ENCODE measurements at places on chromosomes 7 and 10.

DNA sequence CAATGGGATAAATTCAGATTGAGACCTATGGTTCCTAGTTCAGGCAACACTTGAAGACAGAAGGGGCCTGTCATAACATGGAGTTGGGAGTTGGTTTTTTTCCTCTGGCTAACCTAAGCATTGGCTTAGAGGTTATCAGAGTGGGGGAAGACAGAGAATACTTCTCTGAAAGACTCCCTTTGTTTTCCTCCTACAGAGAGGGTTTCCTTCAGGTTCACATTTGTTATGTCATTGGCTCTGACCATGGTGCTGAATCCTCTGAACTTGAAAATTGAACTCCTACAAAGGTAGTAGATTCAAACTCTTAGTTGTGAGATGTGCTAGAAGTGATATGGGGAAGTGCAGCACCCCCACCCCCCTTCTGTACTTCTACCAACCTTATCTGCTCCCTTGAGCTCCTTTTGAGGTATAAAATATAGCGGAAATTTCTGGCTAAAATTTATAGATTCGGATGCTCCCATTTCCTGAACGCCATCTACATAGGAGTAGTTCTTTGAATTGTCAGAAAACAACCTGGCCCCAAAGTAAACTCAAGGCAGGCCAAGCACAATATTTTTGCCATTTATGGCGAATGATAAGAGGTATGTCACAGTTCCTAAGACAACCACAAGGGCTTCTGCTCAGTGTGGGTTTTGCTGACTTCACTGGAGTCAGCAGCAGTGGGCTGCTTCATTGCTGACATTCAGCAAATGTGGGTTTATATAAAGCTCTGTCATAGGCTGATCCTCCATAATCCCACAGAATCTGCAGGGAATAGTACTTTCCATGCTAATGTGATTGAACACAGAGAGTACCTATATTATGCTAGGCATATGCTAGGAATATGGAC lies 131.6 kb upstream of the KLF14 start:
- DNase-seq: no peak

- DNase-seq: no peak
These were observed 98.7 kb downstream of the HTR5A start for GRCh38 chr7:155168597-155169480.

DNA sequence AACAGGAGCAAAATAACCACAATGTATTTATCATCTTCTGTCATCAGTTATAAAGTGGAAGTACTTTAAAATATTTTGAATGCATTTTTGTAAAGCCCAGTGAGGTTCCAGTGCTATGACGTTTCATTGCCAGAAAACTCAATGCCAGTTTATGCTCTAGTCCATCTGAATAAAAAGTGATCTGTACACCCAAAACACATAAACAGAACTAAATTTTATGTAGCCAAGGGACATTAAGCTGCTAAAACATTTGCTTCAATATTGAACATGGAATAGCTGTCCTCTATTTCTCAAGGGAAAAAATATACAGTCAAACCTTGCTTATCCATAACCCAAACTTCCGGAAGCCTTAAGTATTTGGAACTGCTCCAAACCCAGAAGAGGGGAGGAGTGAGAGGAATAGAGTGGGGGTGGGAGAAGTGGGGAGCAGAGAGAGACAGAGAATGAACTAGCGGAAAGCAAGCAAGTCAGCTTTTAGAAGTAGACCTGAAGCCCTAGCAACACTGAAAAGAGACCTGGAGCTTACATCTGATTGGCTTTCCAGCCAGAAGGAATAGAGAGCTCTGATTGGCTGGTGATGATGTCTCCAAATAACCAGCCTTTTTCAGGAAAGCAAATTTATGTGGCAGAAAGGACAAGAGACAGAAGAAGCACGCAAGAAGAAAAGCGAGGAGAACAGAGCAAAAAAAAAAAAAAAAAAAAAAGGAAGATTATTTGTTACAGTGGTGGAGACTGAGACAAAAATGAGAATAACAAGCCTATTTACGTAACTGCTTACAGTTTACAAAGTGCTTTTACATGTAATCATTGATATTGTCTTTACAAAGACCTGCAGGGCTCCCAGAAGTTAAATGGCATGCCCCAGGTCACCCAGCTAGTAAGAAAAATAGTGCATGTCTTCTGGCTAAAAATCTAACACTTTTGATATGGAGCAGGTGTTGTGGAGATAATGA lies 196.0 kb downstream of the RNLS start:
- peak; percentile 53 for DNase-seq

DNA sequence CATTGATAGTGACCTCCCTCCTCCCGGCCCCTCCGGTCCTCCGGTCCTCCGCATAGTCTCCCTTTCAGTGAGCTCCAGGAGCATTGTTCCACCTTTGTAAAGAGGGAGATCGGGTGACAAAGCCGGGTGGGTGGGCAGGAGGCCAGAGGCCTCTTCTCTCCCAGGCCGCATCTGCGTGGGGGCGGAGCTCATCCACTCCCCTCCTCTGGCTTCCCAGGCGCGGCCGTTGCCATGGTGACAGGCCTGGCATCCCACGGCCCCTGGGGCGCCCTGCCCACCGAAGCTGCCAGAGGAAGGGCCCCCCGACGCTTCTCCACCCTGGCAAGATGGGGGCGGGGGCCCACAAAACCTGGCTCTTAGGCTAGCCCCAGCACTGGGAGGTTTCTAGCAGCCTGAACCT lies 4.4 kb upstream of the FZD9 start:
- DNase-seq: no peak

DNA sequence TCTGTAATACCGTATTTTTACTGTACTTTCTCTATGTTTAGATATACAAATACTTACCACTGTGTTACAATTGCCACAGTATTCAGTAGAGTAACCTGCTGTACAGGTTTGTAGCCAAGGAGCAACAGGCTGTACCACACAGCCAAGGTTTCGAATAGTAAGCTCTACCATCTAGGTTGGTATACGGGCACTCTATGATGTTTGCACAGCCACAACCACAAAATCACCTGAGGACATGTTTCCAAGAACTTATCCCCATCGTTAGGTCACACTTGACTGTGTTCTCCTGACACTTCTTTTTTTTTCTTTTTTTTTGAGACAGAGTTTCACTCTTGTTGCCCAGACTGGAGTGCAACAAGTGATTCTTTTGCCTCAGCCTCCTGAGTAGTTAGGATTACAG lies 134.6 kb upstream of the TRIM24 start:
- no peak for DNase-seq

DNA sequence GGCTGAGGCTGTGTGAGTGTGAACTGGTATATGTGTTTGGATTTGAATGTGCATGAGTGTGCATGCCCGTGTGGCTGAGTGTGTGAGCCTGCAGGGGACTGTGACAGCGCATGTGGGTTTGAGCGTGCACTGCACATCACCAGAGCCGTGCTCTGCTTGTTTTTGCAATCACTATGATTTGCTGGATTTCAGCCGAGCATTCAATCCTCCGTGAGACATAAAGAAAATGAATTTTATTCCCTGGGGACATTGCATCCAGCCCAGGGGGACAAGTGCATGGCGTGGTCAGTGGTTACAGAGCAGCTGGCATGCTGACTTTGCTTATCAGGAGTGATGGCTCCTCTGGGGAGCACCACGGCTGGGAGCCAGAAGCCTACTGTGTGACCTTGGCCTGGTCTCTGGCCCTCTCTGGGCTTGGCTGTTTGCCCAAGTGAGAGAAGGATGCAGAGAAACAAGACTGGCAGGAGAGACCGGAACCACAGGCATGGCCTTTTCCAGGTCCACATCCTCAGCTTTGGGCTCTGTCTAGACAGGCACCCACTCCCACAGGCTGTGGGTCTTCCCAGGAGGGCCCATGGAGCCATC lies 160.2 kb upstream of the UNC5B start:
- DNase-seq: no peak

GRCh38 chr10:49650724-49651034 lies 28.8 kb upstream of the C10orf53 start:
- no peak for DNase-seq

GRCh38 chr7:127974446-127975035 lies 56.7 kb downstream of the LRRC4 start:
- no peak for DNase-seq

GRCh38 chr10:6231146-6231545 lies 28.4 kb downstream of the PFKFB3 start:
- no peak for DNase-seq

- no peak for DNase-seq
These were observed 30.0 kb downstream of the NUDT1 start for GRCh38 chr7:2272031-2272430.

DNA sequence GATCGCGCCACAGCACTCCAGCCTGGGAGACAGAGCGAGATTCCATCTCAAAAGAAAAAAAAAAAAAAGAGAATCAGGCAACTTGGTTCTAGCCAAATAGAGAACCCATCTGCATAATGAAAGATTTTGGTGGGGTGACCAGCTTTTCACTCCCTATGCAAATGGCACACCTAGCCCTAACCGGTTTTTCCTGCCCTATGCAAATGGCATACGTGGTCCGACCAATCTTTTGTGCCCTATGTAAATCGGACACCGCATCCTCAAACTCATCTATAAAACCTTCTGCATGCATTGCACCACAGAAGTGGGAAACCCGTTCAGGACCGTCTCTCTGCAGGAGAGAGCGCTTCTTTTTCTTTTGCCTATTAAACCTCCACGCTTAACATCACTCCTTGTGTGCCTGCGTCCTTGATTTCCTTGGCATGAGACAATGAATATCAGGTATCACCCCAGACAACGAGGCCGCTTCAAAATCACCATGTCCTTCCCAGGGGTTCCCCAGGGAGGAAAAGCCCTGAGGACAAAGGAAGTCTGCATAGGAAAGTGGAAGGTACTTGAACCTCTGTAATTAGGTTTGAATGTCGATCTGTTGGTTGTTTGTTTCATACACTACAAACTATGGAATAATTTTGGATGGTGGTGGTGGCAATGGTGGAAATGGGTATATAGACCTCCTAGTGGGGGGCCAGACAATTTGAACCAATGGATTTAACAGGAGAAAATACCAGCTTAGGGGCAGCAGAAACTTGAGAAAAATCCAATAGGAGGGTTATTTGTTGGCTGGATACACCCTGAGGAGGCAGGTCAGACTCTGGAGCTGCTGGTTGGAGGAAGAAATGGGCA lies 396.2 kb downstream of the TYW1 start:
- no peak for DNase-seq

GRCh38 chr10:125177641-125178640 lies 17.6 kb upstream of the CTBP2 start:
- no peak for DNase-seq
